ENCODE measurements at places on chromosomes 7 and 10.

GRCh38 chr10:124522131-124522932 lies 60.7 kb downstream of the LHPP start:
- DNase-seq = no peak

DNA sequence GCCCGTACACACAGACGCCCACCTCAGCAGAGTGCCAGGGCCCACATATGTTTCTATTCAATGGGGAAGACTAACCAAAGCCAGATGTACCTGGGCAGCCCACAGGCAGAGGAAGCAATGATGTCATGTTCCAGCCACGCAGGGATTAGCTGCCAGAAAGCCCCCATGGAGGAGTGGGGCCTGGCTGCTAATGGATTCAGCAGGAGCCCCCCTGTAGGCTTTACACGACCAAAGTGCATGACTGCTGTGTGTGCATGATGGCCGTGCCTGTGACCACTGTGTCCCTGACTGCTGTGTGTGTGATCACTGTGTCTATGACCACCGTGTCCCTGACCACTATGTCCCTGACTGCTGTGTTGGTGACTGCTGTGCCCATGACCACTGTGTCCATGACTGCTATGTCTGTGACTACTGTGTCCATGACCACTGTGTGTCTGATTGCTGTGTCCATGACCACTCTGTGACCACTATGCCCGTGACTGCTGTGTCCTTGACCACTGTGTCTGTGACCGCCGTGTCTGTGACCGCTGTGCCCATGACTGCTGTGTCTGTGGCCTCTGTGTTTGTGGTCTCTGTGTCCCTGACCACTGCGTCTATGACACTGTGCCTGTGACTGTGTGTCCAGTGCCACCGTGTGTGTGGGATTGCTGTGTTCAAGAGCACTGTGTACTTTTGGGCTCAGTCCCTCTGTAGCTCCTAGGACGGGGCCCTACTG lies 409.3 kb downstream of the RPS24 start:
- no peak for DNase-seq

DNA sequence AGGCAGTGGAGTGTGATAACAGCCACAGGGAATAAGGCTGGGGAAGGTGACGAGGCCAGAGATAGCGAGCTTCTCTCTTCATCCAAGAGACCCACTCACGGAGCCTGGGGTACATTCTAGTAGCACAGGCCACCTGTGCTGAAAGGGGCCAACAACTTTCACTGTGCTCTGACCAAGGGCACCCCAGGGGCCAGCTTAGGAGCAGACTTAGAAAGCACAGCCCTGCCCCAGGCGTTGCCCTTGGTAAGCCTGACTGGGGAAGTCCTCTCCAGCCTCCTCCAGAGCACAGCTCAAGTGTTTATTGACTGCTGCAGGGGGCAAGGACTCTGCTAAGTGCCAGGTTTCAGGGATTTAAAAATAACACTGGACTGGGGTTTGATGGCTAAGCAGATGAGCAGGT lies 44.7 kb downstream of the EBF3 start:
- DNase-seq = no peak

DNA sequence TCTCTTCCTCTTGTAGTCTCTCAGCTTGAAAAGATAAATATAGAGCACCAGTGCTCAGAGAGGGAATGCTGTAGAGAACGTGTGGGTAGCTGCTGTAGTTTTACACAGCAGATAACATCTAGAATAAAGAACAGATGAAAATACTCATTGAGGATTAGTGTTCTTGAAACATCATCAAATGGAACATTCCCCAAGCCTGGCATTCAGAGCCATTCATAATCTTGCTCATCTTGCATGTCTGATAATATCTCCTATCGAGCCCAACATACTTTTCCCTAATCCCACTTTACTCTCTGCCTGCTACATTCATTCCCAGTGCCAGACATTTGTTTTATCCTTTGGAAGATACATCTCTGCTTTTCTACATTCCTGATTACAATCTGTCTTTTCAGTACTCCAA lies 35.2 kb downstream of the MCU start:
- DNase-seq = no peak
